Fibroblast of upper back skin (primary cell): ENCODE measurements at places on chromosomes 3 and 15.

- no peak for DNase-seq
These were observed 101.7 kb downstream of the LSM3 start for GRCh38 chr3:14280326-14280725.

- no peak for DNase-seq
These were observed 140.2 kb upstream of the STT3B start for GRCh38 chr3:31392568-31392967.

DNA sequence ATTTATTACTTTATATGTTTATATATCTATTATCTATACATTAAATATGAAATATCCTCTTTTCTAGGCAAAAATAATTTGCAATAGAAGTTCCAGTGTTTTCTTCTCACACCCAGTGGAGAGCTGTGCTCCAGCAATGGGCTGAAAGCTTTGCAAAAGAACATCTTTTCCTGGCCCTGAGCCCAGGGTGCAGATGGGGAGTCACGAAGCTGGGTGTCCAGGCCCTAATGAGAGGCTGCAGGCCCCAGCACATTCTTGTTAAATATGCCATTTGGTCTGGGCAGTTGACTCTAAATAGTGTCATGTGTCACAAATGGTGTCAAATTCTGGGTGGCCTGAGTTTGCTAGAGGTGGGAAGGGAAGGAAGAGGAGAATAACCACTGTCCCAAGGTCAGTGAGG is 5.7 kb downstream of the NTRK3 start:
- DNase-seq = no peak

DNA sequence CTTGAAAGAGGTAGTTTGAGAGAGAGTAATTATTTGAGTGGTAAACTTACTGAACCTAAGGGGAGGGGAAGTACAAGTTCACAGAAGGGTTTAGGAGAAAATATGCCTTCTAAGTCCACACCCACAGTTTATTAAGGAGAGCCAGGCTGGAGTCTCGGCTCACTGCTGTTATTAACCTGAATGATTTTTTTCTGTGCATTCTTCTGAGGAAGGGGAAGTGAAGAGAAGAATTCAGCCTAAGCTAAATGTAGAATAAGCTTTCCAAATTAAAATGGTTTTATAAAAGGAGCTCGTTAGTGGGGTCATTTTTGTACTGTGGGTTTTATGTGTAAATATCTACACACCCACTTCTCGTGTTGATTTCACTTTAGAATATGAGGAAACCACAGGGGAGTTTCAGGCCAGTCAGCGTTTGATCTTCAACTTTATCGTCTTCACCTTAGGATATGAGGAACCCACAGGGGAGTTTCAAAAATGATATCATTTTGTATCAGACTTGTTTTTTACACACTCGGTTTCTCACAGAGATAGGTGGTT is 1.5 kb downstream of the WHAMM start:
- DNase-seq = no peak

DNA sequence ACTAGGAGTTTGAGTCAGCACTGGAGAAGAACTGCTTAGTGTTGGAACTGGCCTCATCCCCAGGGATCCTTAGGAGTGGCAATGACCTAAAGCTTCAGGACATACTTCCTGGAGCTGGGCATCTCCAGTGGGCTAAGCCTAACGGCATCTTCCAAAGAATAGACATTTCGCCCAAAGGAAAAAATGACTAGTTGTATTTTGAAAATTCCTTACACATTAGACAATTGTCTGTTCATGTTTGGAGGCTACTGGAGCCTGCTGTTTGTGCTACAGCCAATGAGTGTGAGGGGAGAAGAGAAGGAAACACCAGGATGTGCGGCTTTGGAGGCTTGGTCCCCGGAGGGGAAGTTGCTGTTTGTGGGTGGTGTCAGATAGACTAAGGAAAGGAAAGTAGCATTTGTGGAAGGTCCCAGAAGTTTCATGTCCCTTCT is 77.6 kb downstream of the POLR2M start:
- peak; percentile 59 for DNase-seq

DNA sequence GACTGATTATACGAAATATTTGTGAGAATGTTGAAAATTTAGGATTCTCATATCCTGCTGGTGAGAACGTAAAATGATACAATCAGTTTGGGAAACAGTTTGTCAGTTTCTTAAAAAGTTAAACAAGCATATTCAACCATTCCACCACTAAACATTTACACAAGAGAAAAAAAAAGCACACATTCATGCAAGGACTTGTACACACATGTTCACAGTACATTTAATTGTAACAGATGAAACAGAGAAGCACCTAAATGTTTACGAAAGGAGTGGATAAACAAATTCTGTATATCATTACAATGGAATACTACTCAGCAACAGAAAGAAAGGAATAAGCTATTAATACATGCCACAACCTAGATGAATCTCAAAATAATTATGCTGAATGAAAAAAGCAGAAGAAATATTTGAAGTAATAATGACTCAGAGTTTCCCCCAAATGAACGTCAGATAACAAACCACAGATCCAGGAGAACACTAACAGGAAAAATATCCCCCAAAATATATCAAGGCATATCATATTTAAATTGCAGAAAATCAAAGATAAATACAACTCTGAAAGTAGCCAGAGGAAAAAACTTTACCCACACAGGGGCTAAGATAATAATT is 14.3 kb downstream of the ANKRD28 start:
- DNase-seq = peak; percentile 80

GRCh38 chr3:124886168-124887056 is 753 bp downstream of the ITGB5 start:
- DNase-seq = peak; percentile 39

DNA sequence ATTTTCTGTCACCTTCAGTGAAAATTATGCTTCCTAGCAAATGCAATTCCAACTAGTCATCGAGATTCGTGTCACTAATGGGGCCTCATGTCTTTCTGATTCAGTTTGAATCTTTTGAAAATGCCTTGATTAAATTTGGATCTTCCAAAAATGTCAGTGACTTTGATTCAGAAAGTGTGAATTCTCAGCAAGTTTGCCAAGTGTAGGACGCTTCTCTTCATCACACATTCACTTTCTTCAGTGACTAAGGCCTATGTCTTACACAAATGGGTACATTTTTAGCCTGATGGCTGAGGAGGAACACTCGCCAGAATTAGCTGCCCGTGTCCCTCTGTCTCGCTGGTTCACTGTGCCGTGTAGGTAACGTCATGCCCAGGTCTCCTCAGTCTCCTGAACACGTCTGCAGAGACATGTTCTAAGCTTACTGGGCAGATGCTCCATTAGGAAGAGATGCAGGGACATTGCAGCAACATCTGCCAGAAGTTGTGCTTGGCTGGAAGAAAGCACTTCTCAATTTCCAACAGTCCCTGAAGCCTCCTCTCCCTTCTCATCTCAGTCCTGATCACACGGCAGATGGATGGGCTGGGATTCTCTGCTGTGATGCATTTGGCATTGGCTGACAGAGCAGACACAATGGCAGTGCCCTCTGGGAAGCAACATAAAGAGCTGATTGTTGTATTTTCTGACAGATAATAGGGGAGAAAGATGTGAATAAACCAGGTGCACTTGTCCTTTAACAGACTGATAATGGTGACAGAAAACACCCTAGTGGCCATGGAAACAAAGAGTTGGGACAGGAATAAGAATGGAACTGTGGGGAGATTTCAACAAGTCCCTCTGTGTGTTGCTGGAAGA is 29.1 kb upstream of the LYZL4 start:
- no peak for DNase-seq

GRCh38 chr3:129695230-129695629 is 88.8 kb upstream of the PLXND1 start:
- peak; percentile 25 for DNase-seq

- DNase-seq = no peak
These were observed 468.9 kb upstream of the UBE2E2 start for GRCh38 chr3:22734207-22734606.

- DNase-seq = peak; percentile 32
These were observed 451 bp downstream of the CHCHD4 start for GRCh38 chr3:14124223-14124614.

DNA sequence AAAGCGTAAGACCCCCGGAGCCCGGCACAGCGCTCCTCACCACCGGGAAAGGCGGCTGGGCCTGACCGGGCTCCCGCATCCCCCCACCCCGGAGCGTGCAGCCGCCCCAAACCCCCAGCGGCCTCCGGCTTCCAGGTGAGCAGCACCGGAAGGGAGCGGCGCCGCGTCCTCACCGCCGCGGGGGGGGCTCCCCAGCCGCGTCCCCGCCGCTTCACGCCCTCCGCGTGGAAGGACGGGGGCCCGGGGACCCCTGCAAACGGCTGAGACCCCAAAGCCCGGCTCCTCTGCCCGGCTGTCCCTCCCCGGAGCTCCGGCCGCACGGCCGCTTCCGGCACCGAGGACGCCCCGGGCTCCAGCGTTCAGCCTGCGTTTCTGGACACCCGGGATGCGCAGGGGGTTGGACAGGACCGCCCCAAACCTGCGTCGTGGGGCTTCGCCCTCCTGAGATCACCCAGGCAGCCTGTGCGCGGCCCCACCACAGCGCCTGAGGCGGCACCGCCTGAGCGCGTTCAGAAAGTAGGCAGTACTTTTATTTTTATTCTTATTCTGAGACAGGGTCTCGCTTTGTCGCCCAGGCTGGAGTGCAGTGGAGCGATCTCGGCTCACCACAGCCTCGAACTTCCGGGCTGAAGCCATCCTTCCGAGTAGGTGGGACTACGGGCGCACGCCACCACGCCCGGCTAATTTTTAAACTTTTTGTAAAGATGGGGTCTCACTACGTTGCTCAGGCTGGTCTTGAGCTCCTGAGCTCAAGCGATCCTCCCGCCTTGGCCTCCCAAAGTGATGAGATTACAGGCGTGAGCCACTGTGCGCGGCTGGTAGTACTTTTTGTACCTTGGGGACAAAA is 51.6 kb upstream of the BLM start:
- peak; percentile 61 for DNase-seq

DNA sequence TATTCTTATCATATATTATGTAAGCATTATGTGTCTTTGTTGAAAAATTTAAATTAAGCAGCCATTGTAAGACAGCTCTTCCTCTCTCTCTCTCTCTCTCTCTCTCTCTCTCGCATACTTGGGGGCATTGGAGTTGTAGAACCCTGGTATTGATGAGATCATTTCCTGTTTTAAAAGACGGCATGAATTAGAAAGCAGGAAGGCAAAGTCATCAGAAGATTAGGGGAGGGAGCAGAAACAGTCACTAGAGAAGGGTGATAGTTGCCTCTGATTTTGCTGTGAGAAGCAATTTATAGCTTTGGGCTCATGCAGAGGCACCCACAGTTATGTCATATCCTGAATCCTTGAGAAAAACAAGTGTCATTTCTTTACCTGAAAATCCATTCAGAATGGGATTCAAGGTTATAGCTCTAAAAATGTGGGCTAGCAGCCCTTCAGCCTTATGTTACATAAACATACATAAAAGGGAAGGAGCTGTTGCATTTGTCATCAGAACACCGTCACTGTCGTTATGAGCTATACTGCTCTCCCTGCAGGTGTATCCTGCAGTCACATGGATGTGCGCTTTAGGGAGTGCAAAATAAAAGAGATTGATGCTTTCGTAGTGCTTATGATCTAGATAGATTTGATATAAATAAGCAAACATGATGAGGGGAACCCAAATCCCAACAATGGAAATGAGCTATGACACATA is 213.8 kb downstream of the NR1D2 start:
- no peak for DNase-seq

- DNase-seq = no peak
These were observed 14.9 kb upstream of the RBSN start for GRCh38 chr3:15113884-15114283.

DNA sequence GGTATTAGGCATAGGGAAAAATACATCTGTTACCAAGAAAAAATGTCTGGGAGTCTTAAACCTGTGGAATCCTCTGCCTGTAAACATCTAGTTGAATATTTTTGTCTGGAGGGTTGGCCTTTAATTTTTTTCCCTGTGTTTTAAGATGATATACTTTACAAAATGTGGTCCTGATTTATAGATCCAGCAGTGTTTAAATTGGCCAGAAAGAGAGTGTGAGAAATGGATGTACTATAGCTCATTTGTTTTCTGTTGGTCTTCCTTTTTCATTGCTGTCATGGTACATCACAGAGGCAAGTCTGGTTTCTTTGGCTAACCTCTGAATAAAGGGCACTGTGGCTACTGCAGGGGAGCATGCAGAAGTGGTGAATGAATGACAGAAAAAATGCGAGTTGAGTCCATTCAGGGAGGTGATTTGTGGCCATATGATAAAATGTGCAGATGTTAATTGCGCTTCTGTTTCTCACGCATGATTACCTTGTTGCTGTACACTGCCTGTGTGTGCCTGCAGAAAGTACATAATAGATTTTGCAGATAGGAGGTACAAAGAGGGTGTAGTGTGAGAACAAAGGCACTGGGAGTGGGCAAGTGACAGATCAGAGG is 150.0 kb downstream of the NFKBIZ start:
- peak; percentile 62 for DNase-seq

GRCh38 chr3:152350776-152351175 is 82.0 kb downstream of the MBNL1 start:
- no peak for DNase-seq

GRCh38 chr3:111531446-111531845 is 10.6 kb upstream of the CD96 start:
- DNase-seq = peak; percentile 59

DNA sequence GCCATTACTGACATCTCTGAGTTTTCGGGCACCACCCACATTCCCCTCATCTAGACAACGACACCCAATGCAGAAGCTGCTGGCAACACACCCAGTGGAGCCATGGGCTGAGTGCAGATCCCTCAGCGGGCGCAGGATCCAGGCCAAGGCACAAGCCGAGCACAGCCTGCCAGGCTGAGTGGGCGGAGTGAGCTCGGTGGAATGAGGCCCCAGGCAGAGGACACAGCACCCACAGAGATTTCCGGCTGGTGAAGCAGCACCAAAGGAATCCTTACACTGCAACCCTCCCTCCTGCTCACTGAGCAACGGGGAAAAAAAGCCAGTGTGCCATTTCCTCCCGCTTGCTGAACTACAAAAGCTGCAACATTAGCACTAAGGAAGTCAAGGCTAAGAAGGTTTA is 34.3 kb downstream of the ZMAT3 start:
- peak; percentile 51 for DNase-seq
